ENCODE measurements at places on chromosomes 3 and 15. TPM values are rescaled to one million over a fixed set of nuclear protein-coding genes. Genes with fewer than 3 reads are reported as not detected.

DMXL2 gene
- 20.3 TPM for total RNA-seq

PLAAT1 gene
- not detected for total RNA-seq

AGBL1 gene
- not detected for total RNA-seq

ALS2CL gene
- total RNA-seq = 9.4 TPM

OXSR1 gene
- 38.5 TPM for total RNA-seq

TLR9 gene
- total RNA-seq = 0.09 TPM

MYZAP gene
- total RNA-seq = 1.0 TPM

GALNT15 gene
- 0.10 TPM for total RNA-seq

A4GNT gene
- not detected for total RNA-seq

RFX7 gene
- 11.8 TPM for total RNA-seq

RYR3 gene
- 0.01 TPM for total RNA-seq

IL12A gene
- 1.1 TPM for total RNA-seq

TUSC7 gene
- not detected for total RNA-seq

CILP gene
- 0.23 TPM for total RNA-seq

GPR156 gene
- 0.32 TPM for total RNA-seq

IQCF5 gene
- total RNA-seq = not detected

SLC51A gene
- not detected for total RNA-seq

CADPS gene
- not detected for total RNA-seq

PML gene
- total RNA-seq = 15.7 TPM

FMN1 gene
- 0.70 TPM for total RNA-seq

NECTIN3 gene
- 22.3 TPM for total RNA-seq

EBLN2 gene
- 0.70 TPM for total RNA-seq

CCDC71 gene
- 11.0 TPM for total RNA-seq

VEPH1 gene
- total RNA-seq = 0.31 TPM

IGSF10 gene
- total RNA-seq = 0.51 TPM

MAP6D1 gene
- 6.3 TPM for total RNA-seq

CCDC32 gene
- total RNA-seq = 15.5 TPM

HIGD2B gene
- not detected for total RNA-seq

CEMIP gene
- total RNA-seq = 1.4 TPM

SERINC4 gene
- total RNA-seq = not detected

BNIP2 gene
- 61.6 TPM for total RNA-seq

NRROS gene
- not detected for total RNA-seq
